ENCODE measurements at places on chromosomes 7 and 10.

DNA sequence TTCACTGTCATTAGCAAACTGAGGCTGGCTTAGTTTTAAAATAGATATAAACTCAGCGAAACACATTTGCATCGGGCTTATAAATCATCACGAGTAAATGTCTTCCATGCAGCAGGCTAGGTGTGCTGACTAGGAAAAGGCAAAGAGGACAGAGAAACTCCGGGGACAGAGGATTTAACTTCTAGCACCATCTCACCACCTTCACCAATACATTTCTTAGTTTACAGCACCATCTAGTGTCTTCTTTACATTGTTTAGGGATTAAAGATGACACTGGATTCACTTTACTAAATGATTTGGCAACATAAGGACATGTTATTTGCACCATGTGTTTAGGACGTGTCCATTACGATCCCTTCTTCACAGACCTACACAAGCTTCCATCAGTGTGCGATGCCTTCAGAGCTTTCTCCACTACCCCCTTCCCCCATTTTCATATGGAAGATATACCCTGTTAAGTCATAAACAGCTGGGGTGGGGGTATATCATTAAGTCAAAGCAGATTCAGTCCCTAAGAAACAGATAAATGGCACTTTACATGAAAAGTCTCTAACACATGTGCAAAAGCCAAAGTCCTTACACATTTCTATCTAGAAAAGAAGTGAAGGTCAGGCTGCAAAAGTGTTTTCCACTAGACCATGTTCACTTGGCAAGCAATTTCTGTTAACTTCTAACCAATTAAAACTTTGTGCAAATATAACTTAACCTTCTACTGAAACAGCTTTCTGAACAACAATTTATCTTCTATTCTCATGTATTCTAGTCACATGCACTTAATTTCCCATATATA is 103.3 kb downstream of the GRB10 start:
- no peak for DNase-seq

DNA sequence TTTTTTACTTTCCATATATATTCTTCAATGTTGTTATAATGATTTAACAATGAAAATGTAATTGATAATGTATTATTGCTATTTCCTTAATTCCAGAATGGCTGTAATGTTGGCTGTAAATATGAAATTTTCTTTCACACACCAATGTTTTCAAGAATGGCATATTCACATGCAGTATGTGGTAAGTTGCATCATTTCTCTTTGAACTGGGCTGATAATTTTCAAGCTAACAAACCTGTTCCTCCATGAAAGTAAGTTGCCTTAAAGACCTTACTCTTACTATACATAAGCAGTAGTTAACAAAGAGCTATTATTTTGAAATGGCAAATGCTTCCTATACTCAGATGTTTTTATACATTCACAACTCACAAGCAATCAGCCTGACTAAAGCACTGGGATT is 154.5 kb downstream of the TMEM168 start:
- DNase-seq: no peak

GRCh38 chr10:55168343-55168742 is 367.3 kb upstream of the PCDH15 start:
- DNase-seq: no peak

GRCh38 chr10:33293076-33293475 is 41.4 kb downstream of the NRP1 start:
- DNase-seq: no peak

DNA sequence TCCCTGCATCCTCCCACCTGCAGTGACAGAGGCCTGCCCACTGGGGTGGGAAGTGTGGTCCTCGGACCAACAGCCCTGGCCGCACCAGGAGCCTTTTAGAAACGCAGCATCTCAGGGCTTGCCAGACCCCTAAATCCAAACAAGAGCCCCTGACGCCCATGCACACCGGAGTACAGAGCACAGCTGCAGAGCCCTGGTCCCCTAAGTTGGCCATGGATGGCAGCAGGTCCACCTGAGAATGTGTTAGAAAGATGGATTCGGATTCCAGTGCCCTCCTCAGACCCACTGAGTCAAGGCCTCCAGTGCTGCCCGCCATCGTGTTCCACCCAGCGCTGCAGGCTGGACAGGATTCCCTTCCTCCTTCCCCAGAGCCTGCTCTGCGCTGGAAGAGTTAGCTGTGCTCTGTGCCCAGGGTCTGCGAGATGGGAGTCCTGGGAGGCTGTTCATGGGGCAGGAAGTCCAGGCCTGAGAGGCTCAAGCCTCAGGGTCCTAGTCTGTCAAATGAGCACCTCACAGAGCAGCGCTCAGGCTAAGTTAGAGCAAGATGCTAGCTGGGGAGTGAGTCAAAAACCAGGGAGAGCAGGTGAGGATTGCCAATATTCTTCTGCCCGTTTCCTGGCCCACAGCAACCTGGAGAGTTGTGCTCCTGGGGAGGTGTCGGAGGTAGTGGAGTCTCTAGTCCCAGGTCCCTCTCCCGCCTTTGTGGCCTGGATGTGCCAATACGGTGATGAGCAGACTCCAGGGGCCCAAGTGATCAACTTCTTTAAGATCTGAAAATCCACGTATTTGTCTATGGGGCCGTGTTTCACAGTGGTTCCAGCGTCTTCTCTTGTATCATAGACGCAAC is 95.9 kb upstream of the GPR26 start:
- DNase-seq: no peak

GRCh38 chr7:127233630-127234029 is 19.1 kb downstream of the GRM8 start:
- DNase-seq: no peak

GRCh38 chr7:112341464-112341863 is 108.8 kb upstream of the IFRD1 start:
- DNase-seq: no peak

Measured in stimulated activated CD8-positive, alpha-beta memory T cell treated with anti-CD3 and anti-CD28 coated beads, Interleukin-7, amount 100 ng/mL, for 1 hour (primary cell).